ENCODE measurements at places on chromosomes 4 and X. TPM values are rescaled to one million over a fixed set of nuclear protein-coding genes. Genes with fewer than 3 reads are reported as not detected.

CXCL13 gene
- total RNA-seq: not detected

XG gene
- total RNA-seq: 10.7 TPM

MAGEA8 gene
- not detected for total RNA-seq

GYPE gene
- total RNA-seq: 0.59 TPM

DUX4 gene
- not detected for total RNA-seq

NHSL2 gene
- 0.45 TPM for total RNA-seq

ATP1B4 gene
- not detected for total RNA-seq

PPBP gene
- total RNA-seq: not detected

MAGEA2B gene
- not detected for total RNA-seq

VCX2 gene
- not detected for total RNA-seq

ENPEP gene
- total RNA-seq: 0.08 TPM

TENM3 gene
- 0.08 TPM for total RNA-seq

CLDN22 gene
- total RNA-seq: not detected

NAT8L gene
- total RNA-seq: under 0.01 TPM

All from smooth muscle cell of the coronary artery (primary cell).